ENCODE measurements at places on chromosomes 3 and 15. TPM values are rescaled to one million over a fixed set of nuclear protein-coding genes. Genes with fewer than 3 reads are reported as not detected.

The SLC28A2 gene
- total RNA-seq, result not detected

GRCh38 chr3:185402561-185402960, 39.6 kb downstream of the MAP3K13 start:
- no peak for DNase-seq

DNA sequence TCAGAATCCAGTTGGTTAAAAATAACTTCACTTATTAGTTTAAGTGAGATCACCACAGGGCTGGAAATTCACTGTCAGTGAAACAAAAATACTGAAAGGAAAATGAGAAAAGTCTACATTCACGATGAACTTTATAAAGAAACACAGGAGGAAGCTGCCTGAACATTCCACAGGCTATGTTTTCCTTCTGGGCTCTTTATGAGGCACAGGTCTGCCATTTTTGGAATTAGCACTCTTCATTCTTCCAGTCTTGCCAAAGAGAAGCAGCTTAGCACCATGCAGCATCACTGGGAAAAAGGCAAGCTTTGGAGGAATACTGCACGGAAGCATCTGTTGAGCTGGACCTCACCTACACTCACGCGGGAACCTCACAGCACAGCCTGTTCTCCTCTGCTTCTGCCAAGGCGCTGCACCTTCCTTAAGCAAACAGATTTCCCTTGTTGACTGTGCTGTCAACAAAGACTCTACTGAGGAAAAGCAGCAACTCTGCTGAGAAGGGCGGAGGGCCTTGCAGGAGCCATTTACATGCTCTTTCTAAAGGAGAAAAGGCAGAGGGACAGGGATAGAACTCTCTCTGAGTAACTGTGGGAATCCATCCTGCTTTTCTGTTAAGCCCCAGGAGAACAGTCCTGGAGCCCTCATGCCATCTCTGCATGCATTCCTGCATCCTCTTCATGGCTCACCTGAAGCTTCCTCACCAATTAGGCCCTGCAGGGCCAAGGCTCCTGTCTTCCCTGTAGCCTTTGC, 15.7 kb downstream of the SUSD5 start:
- DNase-seq, result no peak

- DNase-seq, result no peak
These were observed 48.3 kb downstream of the DHX36 start for GRCh38 chr3:154275965-154276364.

DNA sequence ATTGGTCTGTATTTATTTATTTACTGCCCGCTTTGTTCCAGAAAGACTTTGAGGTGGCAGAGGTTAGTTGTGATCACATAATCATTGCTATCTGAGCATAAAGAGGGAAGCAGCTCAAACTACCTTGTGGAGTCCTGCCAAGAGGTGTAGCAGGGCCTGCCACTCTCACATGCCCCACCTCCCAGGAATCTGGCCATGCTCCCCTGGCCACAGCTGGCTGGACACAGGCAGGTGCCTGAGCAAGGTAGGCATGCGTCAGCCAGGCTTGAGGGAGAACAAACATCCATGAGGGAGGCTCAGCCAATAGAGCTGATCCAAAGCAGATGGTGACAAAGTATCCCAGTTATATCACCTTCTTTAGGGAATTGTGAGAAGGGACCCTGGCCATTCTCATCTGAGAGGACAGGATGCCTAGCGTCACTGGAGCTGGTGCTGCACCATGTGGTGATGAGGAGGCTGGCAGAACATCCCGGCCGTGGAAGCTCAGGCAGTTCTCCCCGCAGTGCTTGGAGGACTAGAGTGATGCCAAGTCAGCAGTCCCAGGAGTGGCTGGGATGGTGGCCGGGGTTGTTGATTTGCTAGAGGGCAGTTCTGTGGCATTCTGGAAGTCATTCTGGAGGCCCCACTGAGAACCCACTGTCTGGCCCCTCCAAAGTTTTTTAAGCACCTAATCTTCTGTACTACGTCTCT, 6.8 kb upstream of the POLG start:
- no peak for DNase-seq

GRCh38 chr3:36774052-36774451, 9.7 kb upstream of the DCLK3 start:
- no peak for DNase-seq

- no peak for DNase-seq
These were observed 3.2 kb downstream of the SEMA7A start for GRCh38 chr15:74430510-74430951.

GRCh38 chr3:123258811-123259420, 57.2 kb downstream of the SEC22A start:
- no peak for DNase-seq

The GOLGA8N gene
- total RNA-seq, result 1.8 TPM

DNA sequence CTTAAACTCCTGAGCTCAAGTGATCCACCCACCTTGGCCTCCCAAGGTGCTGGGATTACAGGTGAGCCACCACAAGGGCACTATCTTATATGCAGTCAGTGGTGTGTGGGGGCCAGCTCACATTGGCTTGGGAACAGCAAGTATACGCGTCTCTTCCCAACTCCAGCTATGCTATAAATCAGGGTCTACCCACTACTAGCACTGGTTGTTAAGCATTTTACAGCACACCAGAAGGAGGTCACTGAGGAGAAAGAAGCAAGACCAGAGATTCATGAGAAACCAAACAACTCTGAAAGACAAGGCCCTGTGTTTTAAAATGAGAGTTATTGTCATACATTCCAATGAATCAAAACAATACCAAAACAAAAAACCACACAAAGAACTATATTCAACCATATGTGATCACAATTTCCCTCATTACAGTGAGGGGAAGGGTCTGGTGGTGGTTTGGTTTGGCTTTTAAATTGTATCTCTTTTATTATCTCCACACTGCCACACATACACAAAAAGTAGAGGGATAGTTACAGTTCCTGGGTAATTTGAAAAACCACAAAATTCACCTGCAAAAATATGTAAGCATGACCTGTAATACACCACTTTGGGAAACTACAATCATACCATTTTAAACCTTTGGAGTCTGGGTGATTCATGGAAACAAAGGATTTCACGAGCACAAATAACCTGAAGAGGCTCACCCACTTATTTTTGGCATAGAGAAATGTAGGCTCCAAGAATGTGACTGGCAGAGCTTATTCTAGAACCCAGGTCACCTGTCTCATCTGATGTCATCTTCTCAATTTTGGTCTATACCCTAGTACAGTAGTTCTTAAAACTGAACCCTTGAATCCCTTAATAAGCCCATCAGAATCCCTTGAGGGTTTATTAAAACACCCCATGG, 5.2 kb downstream of the MAGI1 start:
- no peak for DNase-seq

The CCK gene
- total RNA-seq, result 0.50 TPM

The ACTL6A gene
- 82.9 TPM for total RNA-seq

The ATP8B4 gene
- total RNA-seq, result 0.37 TPM

GRCh38 chr15:99117111-99117510, 12.2 kb downstream of the SYNM start:
- DNase-seq, result no peak

- DNase-seq, result no peak
These were observed 141.7 kb upstream of the MBNL1 start for GRCh38 chr3:152127058-152127457.

The GMNC gene
- 0.25 TPM for total RNA-seq

The LSMEM2 gene
- 0.57 TPM for total RNA-seq

GRCh38 chr3:156649681-156650080, 24.7 kb upstream of the TIPARP start:
- DNase-seq, result no peak

- no peak for DNase-seq
These were observed 200.9 kb upstream of the ZPLD1 start for GRCh38 chr3:102233881-102234280.

- peak; percentile 98 for DNase-seq
These were observed 70.0 kb upstream of the CGNL1 start for GRCh38 chr15:57306161-57306943.

Data from WTC11 (cell line).